ENCODE measurements at places on chromosomes 2 and 18.

DNA sequence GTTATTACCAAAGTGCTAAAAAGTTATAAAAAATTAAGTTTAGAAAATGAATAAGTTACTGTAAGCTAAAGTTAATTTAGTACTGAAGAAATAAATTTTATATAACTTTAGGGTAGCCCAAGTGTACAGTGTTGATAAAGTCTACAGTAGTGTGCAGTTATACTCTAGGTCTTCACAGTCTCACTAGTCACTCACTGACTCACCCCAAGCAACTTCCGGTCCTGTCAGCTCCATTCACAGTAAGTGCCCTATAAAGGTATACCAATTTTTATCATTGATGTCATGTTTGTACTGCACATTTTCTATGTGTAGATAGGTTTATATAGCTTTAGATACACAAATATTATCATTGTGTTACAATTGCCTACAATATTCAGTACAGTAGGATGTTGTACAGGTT lies 518.3 kb upstream of the PIK3C3 start:
- DNase-seq = no peak

GRCh38 chr2:169676357-169676756 lies 17.8 kb downstream of the CFAP210 start:
- no peak for DNase-seq

- DNase-seq = peak; percentile 22
These were observed 609 bp downstream of the TPGS2 start for GRCh38 chr18:36828157-36828629.

DNA sequence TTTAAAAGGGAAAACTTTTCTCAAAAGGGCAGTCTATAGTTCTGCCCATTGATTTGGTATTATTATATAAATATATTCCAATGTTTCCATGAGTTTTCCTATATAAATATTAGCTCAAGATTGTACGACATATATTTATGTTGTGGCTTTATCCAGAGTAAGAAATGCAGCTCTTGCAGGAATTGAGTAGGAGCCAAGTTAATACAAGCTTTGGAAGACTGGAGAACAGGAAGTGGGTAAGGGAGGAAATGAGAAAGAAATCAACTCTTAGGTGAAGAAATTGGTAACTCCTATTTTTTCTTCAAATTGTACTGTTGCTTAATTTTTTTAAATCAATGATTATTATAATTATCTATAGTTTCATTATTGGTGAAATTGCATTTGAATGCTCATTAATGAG lies 105.4 kb upstream of the FAM117B start:
- DNase-seq = no peak

- DNase-seq = no peak
These were observed 254.8 kb downstream of the CDH2 start for GRCh38 chr18:27921904-27922751.

DNA sequence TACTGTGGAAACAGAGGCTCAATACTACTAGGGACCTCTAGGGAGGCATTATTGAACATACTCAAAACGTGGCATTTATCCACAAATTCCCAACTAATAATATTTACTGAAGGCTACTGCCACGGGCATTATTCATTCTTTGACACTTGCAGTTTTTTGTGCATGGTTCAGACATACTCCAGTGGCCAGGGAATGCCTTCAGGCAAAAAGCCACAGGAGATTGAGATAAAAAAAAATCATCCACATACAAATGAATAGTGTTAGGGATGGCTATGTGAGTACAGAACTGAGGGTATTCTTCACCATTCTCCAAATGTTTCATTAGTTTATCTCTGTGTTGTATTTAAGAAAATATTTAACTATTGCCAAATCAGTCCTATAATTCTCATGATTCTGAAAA lies 974.9 kb upstream of the PIK3C3 start:
- no peak for DNase-seq

DNA sequence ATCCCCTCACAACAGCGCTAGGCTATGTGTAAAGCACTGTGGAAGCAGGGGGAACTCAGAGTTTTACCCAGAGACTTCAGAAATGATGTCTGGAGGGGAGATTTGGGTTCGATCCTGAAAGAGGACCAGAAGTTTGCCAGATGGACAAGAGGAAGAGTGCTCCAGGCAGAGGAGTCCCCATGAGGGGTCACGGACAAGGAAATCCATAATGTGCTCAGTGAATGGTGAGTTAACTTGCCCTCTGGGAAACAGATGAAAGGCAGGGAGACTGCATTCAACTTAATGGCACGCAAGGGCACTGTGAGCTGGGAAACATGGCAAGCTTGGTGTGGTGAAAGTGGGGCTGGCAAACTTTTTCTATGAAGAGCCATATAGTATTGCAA lies 6.0 kb upstream of the ASAP2 start:
- DNase-seq = no peak

Measured in activated CD4-positive, alpha-beta T cell treated with anti-CD3 and anti-CD28 coated beads, Interleukin-10, Interleukin-2, amounts not matched to agents 100 ng/mL and 50 ng/mL, durations not matched to agents 16 hours and 8 hours (primary cell).